ENCODE measurements at places on chromosomes 2 and 18. TPM values are rescaled to one million over a fixed set of nuclear protein-coding genes. Genes with fewer than 3 reads are reported as not detected.

C2orf66 gene
- total RNA-seq: not detected

ABCG5 gene
- not detected for total RNA-seq

GPR55 gene
- total RNA-seq: not detected

RNU2-63P gene
- not detected for total RNA-seq

CPLX4 gene
- not detected for total RNA-seq

PNO1 gene
- 20.7 TPM for total RNA-seq

SDC1 gene
- 0.36 TPM for total RNA-seq

DLX1 gene
- 0.55 TPM for total RNA-seq

TMBIM1 gene
- 116 TPM for total RNA-seq

DSG4 gene
- not detected for total RNA-seq

DNA sequence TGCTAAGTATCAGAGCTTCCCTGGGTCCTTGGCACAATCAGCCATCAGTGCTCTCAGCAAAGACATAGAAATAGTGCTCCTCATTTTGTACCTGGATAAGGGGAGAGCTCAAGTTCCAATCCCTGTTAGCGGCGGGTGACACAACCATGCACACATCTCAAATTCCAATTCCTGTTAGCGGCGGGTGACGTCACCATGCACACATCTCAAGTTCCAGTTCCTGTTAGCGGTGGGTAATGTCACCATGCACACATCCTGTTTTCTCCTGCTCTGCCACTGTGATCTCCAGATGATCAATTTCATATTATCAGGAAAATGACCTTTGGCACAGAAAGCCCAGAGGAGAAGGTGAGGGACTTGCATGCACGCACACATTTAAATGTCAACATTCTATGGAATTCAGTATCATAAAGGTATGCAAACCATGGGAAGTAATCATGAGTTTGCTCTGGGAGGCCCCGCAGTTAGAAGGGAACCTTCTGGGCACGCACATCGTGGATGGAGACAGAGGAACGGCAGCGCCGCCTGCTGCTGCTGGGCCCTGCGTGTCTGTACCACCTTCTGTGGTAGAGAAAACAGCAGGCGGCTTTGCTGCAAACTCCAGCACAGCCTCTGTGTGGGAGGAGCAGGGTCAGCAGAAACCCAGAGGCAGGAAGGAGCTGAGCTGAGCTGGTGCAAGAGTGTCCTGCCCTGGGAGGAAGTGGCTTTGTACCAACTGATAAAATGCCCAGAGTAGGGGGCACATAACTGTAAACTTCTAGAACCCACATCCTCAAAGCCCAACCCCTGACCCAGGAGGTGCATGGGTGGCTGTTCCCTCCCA, 77.8 kb downstream of the MBP start:
- peak overlapping the region; percentile 59 for H3K27ac ChIP-seq
- H3K4me1 ChIP-seq: no peaks in the 10 kb centered on the region
- no peak overlapping the region for H3K4me3 ChIP-seq
- H3K27me3 ChIP-seq: no peaks in the 10 kb centered on the region
- H3K36me3 ChIP-seq: no peaks in the 10 kb centered on the region

DNA sequence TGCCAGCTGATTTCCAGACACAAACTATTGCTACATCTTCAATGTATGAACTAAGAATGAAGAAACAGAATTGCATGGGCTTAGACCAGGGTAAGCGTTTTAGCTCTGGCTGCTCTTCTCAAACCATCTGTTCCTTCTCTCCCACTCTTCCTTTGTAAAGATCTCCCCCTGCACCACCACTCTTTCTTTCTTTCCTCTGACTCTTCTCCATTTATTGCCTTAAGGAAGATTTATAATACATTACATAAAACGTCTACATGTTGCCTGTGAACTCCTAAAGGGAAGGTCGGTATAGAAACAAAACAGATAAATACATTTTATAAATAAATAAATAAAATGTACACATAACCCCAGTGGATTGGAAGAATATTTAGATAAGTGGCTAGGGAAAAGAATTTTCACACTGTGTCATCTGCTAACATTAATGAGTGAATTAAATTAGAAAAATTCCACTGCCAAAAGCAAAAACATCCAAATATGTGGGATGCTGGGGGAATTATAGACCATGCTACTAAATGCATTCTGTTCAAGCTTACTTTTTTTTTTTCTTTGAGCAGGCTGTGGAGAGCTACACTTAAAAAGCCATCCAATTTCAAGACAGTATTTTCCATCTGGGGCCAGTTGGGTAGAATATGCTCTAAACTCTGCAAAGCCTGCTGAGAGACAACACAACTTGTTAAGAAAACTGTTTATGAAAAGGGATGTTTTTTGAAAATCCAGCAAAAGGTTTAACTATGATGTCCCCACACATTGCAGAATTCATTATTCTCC, 41.5 kb downstream of the NCKAP5 start:
- no peaks in the 10 kb centered on the region for H3K27me3 ChIP-seq
- no peaks in the 10 kb centered on the region for H3K36me3 ChIP-seq
- H3K4me1 ChIP-seq: no peaks in the 10 kb centered on the region
- no peak overlapping the region for H3K4me3 ChIP-seq

- H3K27ac ChIP-seq: no peak overlapping the region
- DNase-seq: no peak
- no peaks in the 10 kb centered on the region for H3K27me3 ChIP-seq
- no peak overlapping the region for H3K4me3 ChIP-seq
- no peaks in the 10 kb centered on the region for H3K36me3 ChIP-seq
These were observed 34.3 kb downstream of the ZAP70 start for GRCh38 chr2:97747716-97748115.

GRCh38 chr18:68340606-68341005, 374.3 kb downstream of the TMX3 start:
- H3K4me1 ChIP-seq: no peaks in the 10 kb centered on the region
- no peaks in the 10 kb centered on the region for H3K27me3 ChIP-seq
- H3K36me3 ChIP-seq: no peaks in the 10 kb centered on the region
- H3K27ac ChIP-seq: no peak overlapping the region
- no peak for DNase-seq

- no peaks in the 10 kb centered on the region for H3K4me1 ChIP-seq
- no peak overlapping the region for H3K27ac ChIP-seq
- no peak for DNase-seq
- H3K27me3 ChIP-seq: no peaks in the 10 kb centered on the region
- no peak overlapping the region for H3K4me3 ChIP-seq
These were observed 113.7 kb downstream of the XRCC5 start for GRCh38 chr2:216222650-216223352.

DNA sequence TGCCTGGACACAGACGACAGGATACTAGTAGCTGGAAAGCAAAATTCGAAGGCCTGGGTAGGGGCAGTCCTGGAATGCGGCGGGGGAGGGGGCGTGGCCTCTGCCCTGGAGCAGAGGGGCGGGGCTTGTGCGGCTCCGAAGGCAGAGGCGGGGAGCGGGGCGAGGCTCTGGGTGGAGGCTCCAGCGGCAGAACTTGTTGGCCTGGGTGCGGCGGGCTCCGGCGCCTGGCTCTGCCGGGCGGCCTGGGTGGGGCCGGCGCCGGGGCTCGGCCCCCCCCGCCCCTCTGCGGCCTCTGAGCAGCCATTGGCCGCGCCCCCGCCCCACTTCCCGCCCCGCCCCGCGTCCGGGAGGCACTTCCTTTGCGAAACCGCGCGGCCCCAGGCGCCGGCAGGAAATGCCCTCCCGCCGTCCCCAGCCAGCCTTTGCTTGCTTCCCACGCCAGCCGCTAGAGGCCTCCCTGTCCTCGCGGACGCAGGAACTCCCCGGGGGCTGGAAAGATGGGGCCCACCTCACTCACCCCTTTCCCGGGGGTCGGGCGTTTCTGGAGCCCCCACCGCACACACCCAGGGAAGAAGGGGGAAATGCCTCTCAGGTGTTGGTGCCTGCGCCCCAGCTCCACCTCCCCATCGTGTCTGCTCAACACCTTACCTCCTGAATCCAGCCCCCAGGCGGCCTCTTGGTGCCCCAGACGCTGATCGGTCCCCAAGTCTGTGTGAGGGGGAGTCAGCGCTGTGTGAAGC, 6.7 kb downstream of the CTDSP1 start:
- peak overlapping the region; percentile 88 for H3K27ac ChIP-seq
- peaks cover 31% of the 10 kb centered on the region for H3K36me3 ChIP-seq
- no peaks in the 10 kb centered on the region for H3K4me1 ChIP-seq
- DNase-seq: peak; percentile 98

- H3K27me3 ChIP-seq: no peaks in the 10 kb centered on the region
- H3K4me3 ChIP-seq: no peak overlapping the region
- no peak overlapping the region for H3K27ac ChIP-seq
- no peaks in the 10 kb centered on the region for H3K4me1 ChIP-seq
These were observed 30.4 kb downstream of the CYTIP start for GRCh38 chr2:157413326-157414035.

DNA sequence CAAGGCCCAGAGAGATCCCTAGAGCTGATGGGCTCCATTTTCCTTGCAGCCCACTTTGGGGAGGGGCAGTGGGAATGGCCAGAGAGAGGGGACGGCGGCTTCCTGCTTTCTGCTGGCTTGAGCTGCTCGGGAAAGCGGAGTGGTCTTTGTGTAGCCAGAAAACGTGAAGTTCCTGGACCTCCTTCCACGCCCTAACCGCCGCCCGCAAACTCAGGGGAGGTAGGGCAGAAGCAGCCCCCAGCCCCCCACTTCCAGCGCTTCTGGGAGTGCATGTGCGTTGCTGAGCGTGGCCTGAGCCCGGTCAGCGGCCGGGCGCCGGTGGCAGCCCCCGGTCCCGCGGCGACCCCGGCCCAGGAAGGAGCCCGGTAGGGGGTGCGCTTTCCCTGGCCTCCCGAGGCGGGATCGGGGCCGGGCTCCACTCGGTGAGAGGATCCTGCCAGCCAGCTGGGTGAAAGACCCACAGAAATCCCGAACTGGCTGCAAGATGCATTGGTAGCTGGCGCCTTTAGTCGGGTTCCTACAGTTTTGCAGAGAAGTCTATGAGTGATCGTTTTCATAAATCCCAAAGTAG, 25.3 kb upstream of the BOD1L2 start:
- no peaks in the 10 kb centered on the region for H3K36me3 ChIP-seq
- no peaks in the 10 kb centered on the region for H3K4me1 ChIP-seq
- peaks cover 9% of the 10 kb centered on the region for H3K27me3 ChIP-seq
- no peak overlapping the region for H3K4me3 ChIP-seq
- no peak overlapping the region for H3K27ac ChIP-seq
- DNase-seq: no peak

- no peaks in the 10 kb centered on the region for H3K4me1 ChIP-seq
- no peak for DNase-seq
- H3K36me3 ChIP-seq: no peaks in the 10 kb centered on the region
These were observed 25.6 kb downstream of the MAP3K2 start for GRCh38 chr2:127361929-127362885.

- no peak overlapping the region for H3K4me3 ChIP-seq
- no peak for DNase-seq
- no peaks in the 10 kb centered on the region for H3K27me3 ChIP-seq
- H3K27ac ChIP-seq: peak overlapping the region; percentile 51
- peaks cover 50% of the 10 kb centered on the region for H3K4me1 ChIP-seq
- no peaks in the 10 kb centered on the region for H3K36me3 ChIP-seq
These were observed 28.4 kb downstream of the TMEM17 start for GRCh38 chr2:62477573-62477972.

- no peak for DNase-seq
- no peaks in the 10 kb centered on the region for H3K36me3 ChIP-seq
- peaks cover 52% of the 10 kb centered on the region for H3K27me3 ChIP-seq
These were observed 1.3 kb downstream of the DCDC2C start for GRCh38 chr2:3704692-3705091.

GRCh38 chr18:44409515-44409914, 271.2 kb upstream of the SETBP1 start:
- no peak overlapping the region for H3K4me3 ChIP-seq
- peaks cover 9% of the 10 kb centered on the region for H3K4me1 ChIP-seq
- no peak overlapping the region for H3K27ac ChIP-seq
- no peak for DNase-seq
- no peaks in the 10 kb centered on the region for H3K36me3 ChIP-seq
- H3K27me3 ChIP-seq: no peaks in the 10 kb centered on the region

GRCh38 chr2:225025917-225026571, 16.2 kb downstream of the DOCK10 start:
- H3K4me3 ChIP-seq: no peak overlapping the region
- DNase-seq: no peak
- H3K27ac ChIP-seq: no peak overlapping the region

DNA sequence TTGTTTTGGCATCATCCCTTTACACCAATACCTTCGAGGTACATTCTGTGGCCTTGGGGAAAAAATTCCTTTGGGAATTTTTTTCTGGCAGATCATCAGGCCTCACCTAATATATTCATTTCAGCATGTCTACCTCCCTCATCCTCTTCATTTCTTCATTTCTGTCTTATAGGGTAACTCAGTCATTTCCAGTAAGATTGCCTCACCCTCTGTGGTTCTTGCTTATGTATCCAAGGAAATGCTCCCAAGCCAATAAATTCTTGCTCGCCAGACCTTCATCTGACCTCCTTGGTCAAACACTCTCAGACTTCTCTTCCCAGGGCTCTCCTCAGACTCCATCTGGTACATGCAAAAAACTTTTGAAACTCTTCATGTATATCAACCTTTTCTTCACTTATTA, 265.6 kb downstream of the TMX3 start:
- no peak overlapping the region for H3K4me3 ChIP-seq
- no peak for DNase-seq
- no peaks in the 10 kb centered on the region for H3K4me1 ChIP-seq
- no peaks in the 10 kb centered on the region for H3K27me3 ChIP-seq
- H3K27ac ChIP-seq: no peak overlapping the region
- H3K36me3 ChIP-seq: no peaks in the 10 kb centered on the region

DNA sequence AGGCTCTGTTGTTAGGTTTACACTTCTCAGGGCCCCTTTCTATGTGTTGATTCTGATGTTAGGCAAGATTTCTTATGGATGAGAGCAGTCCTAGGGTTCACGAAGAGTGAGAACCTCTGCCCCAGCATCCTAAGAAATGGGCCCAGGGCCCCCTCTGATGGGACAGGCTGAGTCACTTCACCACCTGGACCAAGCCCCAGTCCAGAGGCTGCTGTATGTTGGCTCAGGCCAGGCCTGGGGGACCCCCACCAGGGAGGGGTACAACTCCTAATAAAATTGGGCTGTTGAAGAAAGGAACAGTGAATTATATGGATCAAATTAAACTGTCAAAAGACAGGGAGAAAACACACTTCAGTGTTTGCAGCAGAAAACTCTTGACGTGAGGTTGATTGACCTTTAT, 365.9 kb upstream of the HS6ST1 start:
- H3K27ac ChIP-seq: no peak overlapping the region
- H3K4me1 ChIP-seq: no peaks in the 10 kb centered on the region
- no peaks in the 10 kb centered on the region for H3K36me3 ChIP-seq

GRCh38 chr18:11862468-11863137, 11.4 kb downstream of the CHMP1B start:
- no peaks in the 10 kb centered on the region for H3K27me3 ChIP-seq
- H3K36me3 ChIP-seq: no peaks in the 10 kb centered on the region
- H3K4me3 ChIP-seq: no peak overlapping the region
- H3K4me1 ChIP-seq: no peaks in the 10 kb centered on the region
- H3K27ac ChIP-seq: no peak overlapping the region

DNA sequence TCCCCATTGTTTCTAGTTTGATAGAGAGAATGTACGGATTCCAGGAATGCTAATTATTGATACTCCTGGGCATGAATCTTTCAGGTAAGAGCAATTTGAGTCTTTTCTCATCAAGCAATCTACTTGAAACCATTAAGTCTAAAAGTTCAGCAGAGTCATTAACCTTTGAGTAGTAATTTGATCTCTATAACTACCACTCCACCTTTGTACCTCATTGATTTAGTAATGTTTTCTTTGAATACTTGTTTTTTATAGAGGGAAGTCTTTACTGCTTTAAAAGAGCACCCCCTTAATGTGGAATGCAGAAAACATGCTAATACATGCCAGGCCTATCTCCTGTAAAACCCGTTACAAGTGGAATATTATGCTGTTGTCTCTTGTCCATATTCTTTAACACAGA, 45.0 kb downstream of the EIF5B start:
- H3K4me3 ChIP-seq: no peak overlapping the region
- H3K27me3 ChIP-seq: no peaks in the 10 kb centered on the region
- no peaks in the 10 kb centered on the region for H3K4me1 ChIP-seq

- DNase-seq: no peak
- no peaks in the 10 kb centered on the region for H3K36me3 ChIP-seq
- no peaks in the 10 kb centered on the region for H3K27me3 ChIP-seq
- H3K4me1 ChIP-seq: no peaks in the 10 kb centered on the region
- H3K4me3 ChIP-seq: no peak overlapping the region
- H3K27ac ChIP-seq: no peak overlapping the region
These were observed 46.9 kb upstream of the CD28 start for GRCh38 chr2:203659331-203660049.

Data from sigmoid colon (tissue), 7 donors.